ENCODE measurements at places on chromosomes 5 and 9.

GRCh38 chr5:102893942-102894341 lies 138.8 kb downstream of the PAM start:
- DNase-seq: no peak

- DNase-seq: no peak
Observed at GRCh38 chr5:16548115-16548514, 68.7 kb downstream of the RETREG1 start.

- no peak for DNase-seq
Observed at GRCh38 chr9:23557689-23558088, 268.4 kb downstream of the ELAVL2 start.

GRCh38 chr5:19555876-19556275 lies 432.1 kb downstream of the CDH18 start:
- DNase-seq: no peak

GRCh38 chr5:173479711-173480110 lies 136.7 kb downstream of the BOD1 start:
- DNase-seq: no peak

GRCh38 chr9:72044095-72044494 lies 16.3 kb downstream of the C9orf57 start:
- DNase-seq: no peak

- no peak for DNase-seq
Observed at GRCh38 chr5:10582512-10582897, 18.6 kb downstream of the ANKRD33B start.

DNA sequence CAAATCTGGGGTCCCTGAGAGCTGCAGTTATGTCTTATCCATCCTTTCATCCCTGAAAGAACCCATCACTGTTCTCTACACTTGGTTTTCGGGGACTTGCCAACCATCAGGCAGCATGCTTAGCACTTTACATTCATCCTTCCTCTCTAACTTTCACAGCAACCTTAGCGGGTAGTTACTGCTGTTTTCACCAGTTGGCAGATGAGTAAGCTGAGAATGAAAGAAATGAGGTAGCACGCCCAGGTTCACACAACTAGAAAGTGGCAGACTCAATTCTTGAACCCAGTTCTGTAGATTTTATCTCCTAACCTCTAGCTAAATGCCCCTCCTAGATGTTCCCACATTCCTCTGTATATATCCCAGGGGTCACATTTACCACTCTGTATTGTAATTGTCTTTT lies 342.0 kb upstream of the WWC1 start:
- DNase-seq: no peak

GRCh38 chr9:98992885-98993569 lies 49.3 kb downstream of the COL15A1 start:
- DNase-seq: no peak

DNA sequence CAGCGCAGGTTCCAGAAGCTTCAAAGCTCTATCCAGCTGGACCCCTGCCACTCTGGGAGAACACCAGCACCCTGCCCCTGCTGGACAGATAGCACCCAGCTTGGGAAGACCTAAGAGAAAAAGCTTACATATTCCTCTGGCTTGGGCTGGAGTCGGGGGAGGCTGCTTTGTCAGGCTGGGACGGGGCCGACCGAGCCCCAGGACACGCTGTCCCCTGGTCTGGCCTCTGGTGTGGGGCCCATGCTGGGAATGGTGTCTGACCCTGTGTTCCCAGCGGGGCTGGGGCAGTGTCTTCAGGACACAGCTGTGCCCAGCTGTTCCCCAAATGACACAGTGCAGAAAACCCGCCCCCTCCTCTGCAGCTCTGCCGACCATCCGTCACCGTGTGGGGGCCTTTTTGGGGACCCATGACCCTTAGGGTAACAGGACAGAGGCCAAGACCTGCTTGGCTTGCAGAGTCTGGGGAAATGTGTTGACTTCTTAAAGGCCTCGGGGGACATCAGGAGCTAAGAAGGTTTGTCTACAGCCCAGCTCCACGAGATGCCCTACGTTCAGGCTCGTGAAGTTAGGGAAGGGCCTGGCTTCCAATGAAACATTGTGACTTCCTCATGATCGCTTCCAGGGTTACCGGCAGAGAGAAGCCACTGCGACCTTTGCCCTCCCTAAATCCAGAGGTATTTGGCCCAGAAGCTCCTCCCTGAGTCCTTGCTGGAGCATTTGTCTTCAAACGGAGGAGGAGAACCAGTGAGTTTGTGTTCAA lies 20.4 kb upstream of the SLC2A6 start:
- DNase-seq: no peak

DNA sequence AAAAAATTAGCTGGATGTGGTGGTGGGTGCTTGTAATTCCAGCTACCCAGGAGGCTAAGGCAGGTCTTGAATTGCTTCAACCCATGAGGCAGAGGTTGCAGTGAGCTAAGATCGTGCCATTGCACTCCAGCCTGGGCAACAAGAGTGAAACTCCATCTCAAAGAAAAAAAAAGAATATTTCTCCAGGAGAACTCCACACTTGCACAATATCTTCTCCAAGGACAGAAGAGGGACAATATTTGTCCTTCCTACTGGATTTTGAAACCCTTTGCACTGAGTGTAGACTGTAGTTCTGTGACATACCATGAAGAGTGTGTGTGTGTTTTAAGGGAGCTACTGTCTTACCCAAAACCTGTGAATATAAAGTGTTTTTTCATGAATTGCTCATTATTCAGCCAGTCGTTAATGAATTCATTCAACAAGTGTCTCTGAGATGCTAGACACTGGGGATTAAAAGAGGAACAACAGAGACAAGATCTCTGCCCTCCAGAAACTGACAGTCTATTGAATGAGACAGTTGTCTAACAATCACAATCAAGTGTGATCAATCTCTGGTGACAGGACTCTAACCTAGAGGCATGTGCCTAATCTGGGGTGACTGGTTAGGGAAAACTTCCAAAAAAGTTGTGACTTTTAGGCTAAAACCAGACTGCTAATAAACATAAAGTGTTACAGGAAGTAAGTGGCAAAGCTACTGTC lies 9.8 kb upstream of the UBE2D2 start:
- peak; percentile 20 for DNase-seq

DNA sequence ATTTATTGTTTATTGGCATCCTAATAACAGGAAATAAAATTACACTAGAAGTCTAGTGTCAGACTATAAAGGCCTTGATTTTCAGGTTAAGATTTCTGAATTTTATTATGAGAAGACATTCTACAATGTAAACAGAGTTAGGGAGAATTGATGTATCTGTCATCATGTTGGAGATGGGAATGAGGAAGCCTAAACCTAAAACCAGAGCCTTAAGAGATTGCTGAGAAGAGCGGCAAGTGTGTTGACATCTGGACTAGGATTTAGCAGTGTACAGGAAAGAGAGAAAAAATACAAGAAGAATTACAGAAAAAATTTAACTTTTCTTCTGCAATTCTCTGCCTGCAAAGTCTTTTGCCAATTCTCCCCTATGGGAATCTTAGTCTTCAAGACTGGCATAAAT lies 525.5 kb downstream of the NR2F1-AS1 start:
- no peak for DNase-seq

DNA sequence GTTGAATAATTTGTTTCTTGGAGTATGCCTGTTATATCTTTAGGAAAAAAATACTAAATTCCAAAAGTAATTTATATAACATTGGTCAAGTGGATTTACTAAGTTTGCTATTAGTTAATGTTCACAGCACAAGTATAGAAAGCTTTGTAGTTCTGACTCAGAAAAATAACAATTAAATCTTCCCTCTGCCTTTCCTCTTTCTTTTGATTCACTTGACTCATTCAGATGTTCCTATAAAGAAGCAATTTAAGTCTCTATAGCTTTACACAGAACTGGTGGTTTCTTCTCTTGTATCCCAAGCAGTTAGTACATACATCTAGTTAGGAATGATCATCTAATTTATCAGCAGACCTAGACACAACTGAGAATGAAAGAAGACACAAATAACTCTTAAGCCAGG lies 4.5 kb upstream of the CDC42SE2 start:
- no peak for DNase-seq
